ENCODE measurements at places on chromosomes 3 and 15. TPM values are rescaled to one million over a fixed set of nuclear protein-coding genes. Genes with fewer than 3 reads are reported as not detected.

- DNase-seq, result no peak
These were observed 57.4 kb downstream of the ABHD5 start for GRCh38 chr3:43748179-43748578.

- DNase-seq, result no peak
These were observed 17.9 kb downstream of the PAK6 start for GRCh38 chr15:40256638-40257235.

DNA sequence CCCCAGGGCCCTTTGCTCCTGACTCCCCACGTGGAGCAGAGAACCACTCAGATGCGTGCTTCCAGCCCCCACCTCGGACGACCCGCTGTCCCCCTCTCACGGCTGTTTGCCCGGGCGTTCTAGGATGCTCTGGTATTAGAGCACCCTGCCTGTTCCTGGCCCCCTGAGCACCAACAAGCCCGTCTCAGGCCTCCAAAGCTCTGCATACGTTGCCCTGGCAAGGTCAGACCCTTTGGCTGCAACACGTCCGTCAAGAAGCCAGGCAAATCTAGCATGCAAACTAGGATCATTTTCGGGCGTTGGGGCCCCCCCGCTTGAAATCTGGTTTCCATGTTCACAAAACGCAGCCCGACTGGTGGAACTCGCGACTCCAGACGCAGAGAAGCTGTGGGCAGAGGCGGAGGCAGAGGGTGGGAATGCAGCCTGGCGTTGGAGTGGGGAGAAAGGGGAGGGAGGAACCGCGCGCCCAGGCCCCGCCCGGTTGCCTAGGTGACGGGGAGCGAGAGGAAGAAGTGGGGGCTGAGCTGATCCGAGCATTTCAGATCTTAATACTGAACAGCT lies 86.2 kb upstream of the PIAS1 start:
- no peak for DNase-seq

DNA sequence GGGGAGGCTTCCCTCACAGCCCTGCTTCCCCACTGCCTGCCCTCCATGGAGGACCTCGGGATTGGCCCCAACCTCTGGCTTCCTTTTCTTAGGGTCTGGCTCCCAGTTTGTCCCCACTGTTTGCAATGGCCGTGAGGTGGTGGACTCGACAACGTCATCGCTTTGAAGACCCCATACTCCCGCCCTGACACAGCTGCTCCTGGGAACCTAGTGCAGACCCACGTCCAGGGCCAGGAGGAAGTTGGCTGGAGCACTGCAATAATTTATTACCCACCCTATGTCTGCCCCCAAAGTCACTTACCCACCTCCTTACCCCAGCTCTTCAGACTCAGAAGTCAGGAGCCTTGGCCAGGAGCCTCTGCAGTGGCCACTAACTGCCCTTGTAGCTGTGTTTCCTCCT lies 11.1 kb downstream of the GRM2 start:
- DNase-seq, result no peak

DNA sequence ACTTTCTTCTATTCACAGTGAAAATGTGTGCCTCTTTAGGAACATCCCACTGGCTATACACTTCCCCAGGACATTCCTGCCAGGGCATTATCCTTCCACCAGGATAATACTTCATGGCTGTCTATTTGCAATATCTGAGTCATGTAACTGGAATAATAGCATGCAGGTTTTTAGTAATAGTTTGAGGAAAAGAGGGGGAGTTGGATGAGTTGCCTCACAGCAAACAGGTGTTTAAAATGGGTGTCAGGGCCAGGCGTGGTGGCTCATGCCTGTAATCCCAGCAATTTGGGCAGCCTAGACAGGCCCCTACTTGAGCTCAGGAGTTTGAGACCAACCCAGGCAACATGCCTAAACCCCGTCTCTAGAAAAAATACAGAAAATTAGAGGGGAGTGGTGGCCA lies 585.9 kb downstream of the DIPK2A start:
- DNase-seq, result no peak

DNA sequence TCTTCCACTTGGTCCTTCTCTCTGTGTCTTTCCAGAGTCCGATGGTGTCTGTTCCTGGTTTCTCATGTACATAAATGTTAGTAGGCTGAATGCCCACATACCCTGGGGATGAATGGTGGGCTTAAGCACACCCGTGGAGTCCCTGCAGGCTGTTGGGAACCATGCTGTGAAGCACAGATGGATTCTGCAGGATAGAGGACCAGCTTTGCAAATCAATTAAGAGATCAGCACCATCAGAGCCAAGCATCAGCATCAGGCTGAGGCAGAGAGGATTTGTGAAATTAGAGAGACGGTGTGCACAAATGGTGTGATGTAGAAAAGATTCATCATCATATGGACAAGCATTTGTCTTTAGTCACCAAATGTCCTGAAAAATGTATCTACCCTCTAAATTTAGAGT lies 127.1 kb downstream of the SV2B start:
- no peak for DNase-seq

- no peak for DNase-seq
These were observed 26.0 kb downstream of the ZNF445 start for GRCh38 chr3:44451441-44451840.

- DNase-seq, result no peak
These were observed 200.8 kb upstream of the GOLGA6L4 start for GRCh38 chr15:84034578-84035398.

DNA sequence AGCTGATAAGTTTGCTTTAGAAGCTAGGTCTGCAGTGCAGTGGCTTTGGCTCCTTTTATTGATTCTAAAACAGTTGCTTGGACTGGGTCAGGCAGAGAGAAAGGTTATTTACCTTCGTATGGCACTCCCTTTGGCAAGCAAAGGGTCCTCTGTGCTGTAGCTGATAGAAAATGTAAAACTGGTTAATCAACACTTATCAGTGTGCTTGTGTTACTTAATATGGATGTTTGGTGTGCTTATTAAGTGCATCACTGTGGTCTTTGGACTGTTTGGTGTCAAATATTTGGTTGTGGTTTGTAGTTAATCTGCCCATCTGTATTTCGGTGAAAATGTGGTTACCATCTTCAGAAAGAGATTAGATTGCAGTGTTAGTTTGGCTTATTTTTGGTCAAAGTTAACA lies 16.0 kb downstream of the UBE2E2 start:
- no peak for DNase-seq

DNA sequence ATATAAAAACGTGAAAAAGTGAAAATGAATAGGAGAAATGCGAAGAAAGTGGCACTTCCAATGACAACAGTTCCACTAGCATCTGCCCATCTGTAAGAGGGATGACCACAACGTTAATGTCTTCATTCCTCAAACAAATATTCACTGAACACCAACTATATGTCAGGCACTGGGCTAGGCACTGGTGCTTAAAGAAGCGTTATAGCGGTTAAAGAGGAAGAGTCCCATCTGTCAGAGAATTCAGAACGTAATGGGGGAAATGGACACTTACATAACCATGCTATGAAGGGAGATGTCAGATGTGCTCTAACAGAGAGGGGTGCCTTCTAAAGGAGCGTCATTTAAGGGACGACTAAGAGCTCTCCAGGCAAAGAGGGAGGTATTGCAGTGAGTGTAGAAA lies 8.2 kb downstream of the RUBCN start:
- no peak for DNase-seq

DNA sequence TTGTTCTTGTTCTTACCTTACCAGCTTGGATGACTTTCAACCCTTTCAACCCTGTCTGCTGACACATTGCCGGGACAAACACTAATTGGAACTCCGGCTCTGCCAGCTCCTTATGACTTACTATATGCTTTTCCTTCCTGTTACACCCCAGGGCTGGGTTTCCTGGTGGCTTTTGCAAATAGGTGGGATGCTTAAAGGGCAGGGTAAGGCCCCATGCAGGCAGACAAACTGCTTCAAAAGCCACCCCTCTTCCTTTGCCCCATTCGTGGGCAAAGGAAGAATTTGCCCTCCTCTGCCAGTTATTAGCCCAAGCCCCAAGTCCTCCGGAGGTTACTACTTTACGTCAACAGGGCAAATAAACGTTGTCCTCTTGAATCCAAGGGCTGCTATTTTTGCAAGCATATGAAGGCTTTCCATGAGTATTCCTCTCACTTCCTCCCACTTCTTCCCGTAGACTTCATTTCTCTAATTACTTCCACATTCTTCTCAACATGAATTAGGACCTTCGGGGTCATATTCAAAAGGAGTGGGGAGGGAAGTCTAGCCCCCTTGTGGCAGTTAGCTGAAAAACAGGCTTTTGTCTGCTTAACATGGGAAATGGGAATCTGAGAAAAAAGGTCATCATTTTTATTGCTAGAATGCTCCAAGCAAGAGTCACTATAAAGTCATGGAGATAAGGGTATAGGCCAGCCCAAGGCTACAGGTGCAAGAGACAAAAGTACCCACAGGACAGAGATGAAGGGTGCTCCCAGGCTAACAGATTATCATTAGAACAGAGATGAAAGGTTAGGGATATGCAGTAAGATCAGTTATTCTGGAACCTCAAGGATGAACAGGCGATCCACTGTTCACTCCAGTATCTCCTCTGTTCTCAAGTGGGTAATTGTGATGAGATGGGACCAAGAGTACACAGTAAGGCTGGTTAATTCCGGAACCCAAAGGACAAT lies 56.3 kb upstream of the FSTL1 start:
- no peak for DNase-seq

DNA sequence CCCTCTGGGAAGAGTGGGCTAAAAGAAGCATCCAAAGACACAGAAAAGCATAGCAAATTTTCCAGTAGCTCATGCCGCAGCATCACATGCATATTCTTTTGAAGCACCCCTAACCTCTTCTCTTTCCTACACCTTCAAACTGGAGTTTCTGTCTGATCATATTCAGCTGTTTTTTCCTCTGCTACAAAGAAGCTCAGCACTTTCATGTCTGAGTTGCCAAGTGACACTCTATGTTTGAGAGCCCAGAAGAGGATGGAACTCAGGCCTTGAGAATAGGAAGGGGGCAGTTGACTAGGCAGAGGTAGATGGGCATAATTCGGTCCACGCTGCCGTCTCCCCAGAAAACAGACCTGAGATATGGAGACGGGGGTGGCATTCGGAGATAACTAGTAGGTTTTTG lies 489.6 kb upstream of the NR2F2 start:
- no peak for DNase-seq

GRCh38 chr3:50876947-50877346 lies 202.2 kb downstream of the DOCK3 start:
- no peak for DNase-seq

DNA sequence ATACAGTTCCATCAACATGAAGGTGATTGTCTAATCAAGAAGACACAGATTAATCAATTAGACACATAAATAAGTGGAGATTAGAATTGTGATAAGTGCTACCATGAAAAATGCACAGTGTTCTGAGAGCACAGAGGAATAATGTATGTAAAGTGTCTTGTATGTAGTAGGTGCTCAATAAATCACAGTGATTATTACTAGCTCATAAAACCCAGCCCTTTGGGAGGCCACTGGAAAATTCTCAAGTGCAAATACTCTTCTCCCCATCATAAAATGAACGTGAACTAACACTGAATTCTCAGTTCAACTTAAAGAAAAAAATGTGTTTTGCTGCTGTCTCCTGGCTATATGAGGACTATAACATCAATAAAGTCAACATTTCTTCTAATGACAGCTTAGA lies 368.2 kb downstream of the FOXP1 start:
- no peak for DNase-seq

- DNase-seq, result no peak
These were observed 621.8 kb downstream of the MECOM start for GRCh38 chr3:169041677-169042171.

- DNase-seq, result peak; percentile 72
These were observed 114.7 kb upstream of the SLC24A5 start for GRCh38 chr15:48006031-48006511.

DNA sequence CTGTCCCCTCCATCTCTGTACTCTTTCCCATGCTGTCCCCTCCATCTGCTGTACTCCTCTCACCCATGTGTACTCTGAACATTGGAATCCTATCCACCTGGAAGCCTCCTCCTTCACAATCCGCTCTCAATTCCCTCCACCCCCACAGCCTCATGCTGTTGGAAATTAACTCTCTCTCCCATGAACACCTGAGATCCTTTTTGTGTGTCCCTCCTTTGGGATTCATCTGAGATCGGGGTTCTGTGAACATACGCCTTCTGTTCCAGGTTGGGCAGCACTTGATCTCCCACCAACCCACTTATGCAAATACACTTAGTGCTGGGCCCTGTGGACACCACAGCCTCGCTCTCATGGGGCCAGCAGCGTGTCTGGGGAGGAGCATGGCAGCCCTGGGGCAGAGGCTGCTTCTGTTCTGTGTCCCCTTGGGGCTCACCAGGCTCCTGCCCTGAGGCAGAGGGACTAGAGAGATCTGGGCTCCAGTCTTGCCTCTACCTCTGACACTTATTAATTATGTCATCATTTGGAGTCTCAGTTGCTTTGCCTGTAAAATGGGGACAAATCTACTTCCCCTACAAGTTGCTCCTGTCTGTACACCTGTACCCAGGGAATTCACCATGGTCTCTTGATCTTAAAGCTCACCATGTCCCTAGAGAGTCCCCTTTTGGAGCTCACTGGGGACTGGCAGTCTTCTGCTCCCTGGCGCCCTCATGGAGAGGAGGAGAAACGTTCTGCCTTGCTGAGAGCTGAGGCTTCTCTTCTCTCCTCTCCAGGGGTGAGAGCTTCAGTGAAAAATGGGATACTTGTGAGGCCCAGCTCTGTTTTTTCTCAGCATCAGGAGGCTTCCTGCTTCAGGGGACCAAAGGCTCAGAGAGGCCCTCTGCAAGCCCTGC lies 42.7 kb downstream of the ITGA11 start:
- no peak for DNase-seq

- no peak for DNase-seq
These were observed 19.4 kb downstream of the PLSCR1 start for GRCh38 chr3:146524961-146525360.

GRCh38 chr15:98683831-98684230 lies 35.5 kb downstream of the IGF1R start:
- no peak for DNase-seq

DNA sequence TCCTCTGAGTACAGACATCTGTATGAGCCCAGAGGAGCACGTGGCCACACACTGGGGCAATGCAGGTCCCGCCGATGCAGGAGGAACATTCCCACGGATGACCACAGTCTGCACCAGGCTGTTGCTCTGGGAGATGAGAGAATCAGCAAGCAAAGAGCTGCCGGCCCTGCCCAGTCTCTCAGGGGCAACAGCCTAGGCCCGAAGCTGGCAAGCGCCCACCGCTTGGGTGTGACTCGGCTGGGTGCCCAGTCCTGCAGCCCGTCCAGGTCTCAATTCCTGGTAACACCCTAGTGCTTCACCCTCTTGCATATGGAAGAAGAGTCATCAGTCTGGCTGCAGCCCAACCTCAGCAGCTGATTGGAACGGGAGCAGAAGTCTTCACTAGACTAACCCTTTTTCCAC lies 153.7 kb upstream of the HES1 start:
- DNase-seq, result no peak

Gene LHFPL4
- polyA plus RNA-seq, result 0.03 TPM

Gene ZNF660
- polyA plus RNA-seq, result 9.7 TPM

Gene ITGB5
- 108 TPM for polyA plus RNA-seq

Gene TMEM108
- polyA plus RNA-seq, result 1.5 TPM

Gene ELP6
- polyA plus RNA-seq, result 44.6 TPM

Gene GPR156
- polyA plus RNA-seq, result 3.6 TPM

Gene PLCH1
- polyA plus RNA-seq, result 11.4 TPM

Gene CEP152
- 5.8 TPM for polyA plus RNA-seq

Gene TGM4
- polyA plus RNA-seq, result 0.11 TPM

Gene ISLR2
- polyA plus RNA-seq, result 0.54 TPM

Gene PLA1A
- polyA plus RNA-seq, result 9.0 TPM

Gene PYGO1
- polyA plus RNA-seq, result 16.5 TPM

Gene B3GNT5
- 24.9 TPM for polyA plus RNA-seq

Gene LSMEM2
- polyA plus RNA-seq, result 0.42 TPM

All from right renal cortex interstitium (tissue), 3 donors.